Thoracic aorta (tissue), 2 donors: ENCODE measurements at places on chromosomes 5 and 9.

GRCh38 chr9:95083086-95083768 is 234.3 kb downstream of the FANCC start:
- peak overlapping the region; percentile 89 for H3K27ac ChIP-seq
- H3K4me1 ChIP-seq, result peaks cover 100% of the 10 kb centered on the region
- DNase-seq, result no peak

DNA sequence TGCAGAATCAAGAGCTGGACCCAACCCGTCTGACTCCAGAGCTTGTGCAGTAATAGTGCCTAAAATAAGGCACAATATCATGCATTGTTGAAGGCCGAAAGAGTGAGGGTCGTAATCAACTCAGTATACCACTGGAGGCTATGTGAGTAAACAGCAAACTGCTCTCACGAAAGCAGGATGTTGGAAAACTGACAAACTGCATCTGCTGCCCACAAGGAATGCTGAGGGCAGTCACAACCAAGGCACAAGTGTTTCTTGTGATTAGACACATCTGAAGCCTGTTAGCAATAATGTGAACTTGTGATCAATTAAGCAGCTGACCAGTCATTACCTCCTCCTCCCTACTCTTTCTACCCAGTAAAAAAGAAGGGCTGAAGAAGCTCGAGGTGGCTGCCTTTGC is 48.8 kb downstream of the TRPM3 start:
- DNase-seq, result no peak
- H3K4me1 ChIP-seq, result no peaks in the 10 kb centered on the region
- H3K36me3 ChIP-seq, result no peaks in the 10 kb centered on the region

- H3K27me3 ChIP-seq, result no peaks in the 10 kb centered on the region
- H3K4me3 ChIP-seq, result no peak overlapping the region
- peaks cover 32% of the 10 kb centered on the region for H3K4me1 ChIP-seq
- peaks cover 14% of the 10 kb centered on the region for H3K36me3 ChIP-seq
- peak overlapping the region; percentile 23 for H3K27ac ChIP-seq
- no peak for DNase-seq
These were observed 36.2 kb downstream of the IPPK start for GRCh38 chr9:92633614-92634278.

DNA sequence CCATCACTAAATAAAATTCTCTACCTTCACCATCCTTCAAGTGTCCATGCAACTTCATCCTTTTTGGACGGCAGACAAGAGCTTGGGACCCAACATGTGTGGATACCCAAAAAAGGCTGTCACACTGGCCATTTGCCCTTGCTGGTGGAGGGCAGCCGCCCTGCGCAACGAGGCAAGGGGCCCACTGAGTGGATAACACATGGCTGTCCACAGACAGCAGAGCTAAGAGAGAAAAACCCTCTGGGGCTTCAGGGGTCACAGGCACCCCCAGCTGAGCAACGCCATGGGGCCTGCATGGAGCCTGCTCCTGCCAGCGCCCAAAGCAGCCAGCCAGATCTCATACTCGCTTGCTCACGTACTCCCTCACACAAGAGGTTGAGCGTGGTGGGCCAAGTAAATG is 205.9 kb upstream of the NREP start:
- no peaks in the 10 kb centered on the region for H3K27me3 ChIP-seq
- H3K4me3 ChIP-seq, result no peak overlapping the region
- no peak for DNase-seq
- H3K4me1 ChIP-seq, result no peaks in the 10 kb centered on the region
- H3K36me3 ChIP-seq, result no peaks in the 10 kb centered on the region

GRCh38 chr9:124511891-124512805 is 4.9 kb upstream of the NR5A1 start:
- H3K4me3 ChIP-seq, result no peak overlapping the region
- no peaks in the 10 kb centered on the region for H3K36me3 ChIP-seq
- no peak for DNase-seq

DNA sequence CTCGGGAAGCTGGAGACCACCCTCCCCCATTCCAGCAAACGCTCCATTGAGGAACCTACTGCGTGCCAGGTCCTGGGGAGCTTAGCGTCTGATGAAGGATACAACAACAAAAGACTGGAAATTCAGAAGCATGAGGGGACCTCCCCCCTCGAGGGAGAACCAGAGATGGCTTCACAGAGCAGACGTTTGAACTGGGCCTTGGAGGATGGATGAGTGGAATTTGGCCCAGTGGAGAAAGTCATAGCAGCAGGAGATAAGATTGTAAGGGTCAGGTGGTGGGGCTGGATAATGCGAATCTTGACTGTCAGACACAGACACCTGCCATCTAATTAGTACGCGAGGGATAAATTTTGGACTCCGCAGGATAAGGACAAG is 1.2 kb upstream of the SLC25A51 start:
- H3K36me3 ChIP-seq, result no peaks in the 10 kb centered on the region
- H3K4me3 ChIP-seq, result peak overlapping the region; percentile 98
- no peak for DNase-seq

DNA sequence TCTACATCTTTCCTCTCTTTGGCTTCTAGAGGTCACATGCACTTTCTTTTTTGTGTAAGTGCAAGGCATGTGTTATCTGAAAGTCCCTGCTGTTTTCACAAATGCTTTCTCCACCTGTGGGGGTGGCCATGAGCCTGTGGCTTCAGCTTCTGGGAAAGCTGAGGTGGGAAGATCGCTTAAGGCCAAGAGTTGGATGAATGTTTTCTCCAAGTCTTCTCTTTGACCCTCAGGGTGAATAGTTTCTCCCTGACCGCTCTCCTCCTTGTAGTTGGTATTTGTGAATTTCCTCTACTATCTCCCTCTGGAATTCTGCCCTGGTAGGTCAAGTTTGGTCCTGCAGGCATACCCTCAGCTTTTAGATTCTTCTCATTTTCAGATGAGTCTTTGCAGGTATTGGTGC is 74.2 kb downstream of the UGCG start:
- H3K27ac ChIP-seq, result no peak overlapping the region
- H3K27me3 ChIP-seq, result no peaks in the 10 kb centered on the region
- no peaks in the 10 kb centered on the region for H3K4me1 ChIP-seq
- no peaks in the 10 kb centered on the region for H3K36me3 ChIP-seq
- DNase-seq, result no peak
- no peak overlapping the region for H3K4me3 ChIP-seq

- H3K4me1 ChIP-seq, result peaks cover 22% of the 10 kb centered on the region
- no peak overlapping the region for H3K4me3 ChIP-seq
- DNase-seq, result no peak
- H3K27ac ChIP-seq, result peak overlapping the region; percentile 83
- H3K36me3 ChIP-seq, result peaks cover 9% of the 10 kb centered on the region
These were observed 73.8 kb downstream of the RGS3 start for GRCh38 chr9:113537229-113537810.

DNA sequence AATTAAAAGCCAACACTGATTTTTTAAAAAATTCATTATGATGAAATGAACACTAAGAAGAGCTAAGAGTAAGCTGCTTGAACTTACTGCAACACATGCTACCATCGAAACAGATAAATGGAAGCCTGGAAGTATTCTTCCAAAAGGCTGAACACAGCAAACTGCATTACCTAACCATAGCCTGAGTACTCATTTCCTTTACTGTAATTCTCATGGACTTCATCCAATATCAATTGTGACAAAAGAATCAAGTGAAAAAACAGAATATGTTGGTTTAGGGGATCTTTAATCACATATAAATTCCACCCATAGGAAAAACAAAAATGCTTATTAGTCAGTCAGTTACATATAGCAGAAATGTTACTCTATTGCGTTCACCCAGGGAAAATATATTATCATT is 68.5 kb downstream of the DROSHA start:
- H3K27ac ChIP-seq, result no peak overlapping the region
- H3K4me3 ChIP-seq, result no peak overlapping the region
- DNase-seq, result no peak
- H3K4me1 ChIP-seq, result no peaks in the 10 kb centered on the region
- no peaks in the 10 kb centered on the region for H3K27me3 ChIP-seq
- H3K36me3 ChIP-seq, result peaks cover 41% of the 10 kb centered on the region

DNA sequence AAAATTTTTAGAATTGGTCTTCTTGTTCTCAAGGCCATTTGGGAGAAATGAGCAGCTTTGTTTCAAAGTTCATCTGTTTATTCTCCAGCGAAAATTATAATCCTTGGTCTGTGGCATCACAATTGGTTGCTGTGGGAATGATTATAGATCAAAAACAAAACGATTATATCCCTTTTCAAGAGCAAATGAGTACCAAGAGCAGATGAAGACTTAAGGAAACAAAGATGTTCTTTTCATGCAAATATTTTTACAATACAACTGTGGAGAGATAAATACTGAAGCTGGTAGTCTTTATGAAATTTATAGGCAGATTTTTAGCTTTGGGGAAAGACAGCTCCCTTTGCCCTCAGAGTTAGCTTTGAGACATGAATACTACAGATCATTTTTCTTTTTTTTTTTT is 620.8 kb upstream of the DMAC1 start:
- no peak overlapping the region for H3K27ac ChIP-seq
- H3K4me3 ChIP-seq, result no peak overlapping the region
- H3K36me3 ChIP-seq, result no peaks in the 10 kb centered on the region
- no peaks in the 10 kb centered on the region for H3K27me3 ChIP-seq
- no peak for DNase-seq

- no peak overlapping the region for H3K4me3 ChIP-seq
- no peaks in the 10 kb centered on the region for H3K4me1 ChIP-seq
These were observed 148.9 kb upstream of the IRX2 start for GRCh38 chr5:2900360-2900759.

DNA sequence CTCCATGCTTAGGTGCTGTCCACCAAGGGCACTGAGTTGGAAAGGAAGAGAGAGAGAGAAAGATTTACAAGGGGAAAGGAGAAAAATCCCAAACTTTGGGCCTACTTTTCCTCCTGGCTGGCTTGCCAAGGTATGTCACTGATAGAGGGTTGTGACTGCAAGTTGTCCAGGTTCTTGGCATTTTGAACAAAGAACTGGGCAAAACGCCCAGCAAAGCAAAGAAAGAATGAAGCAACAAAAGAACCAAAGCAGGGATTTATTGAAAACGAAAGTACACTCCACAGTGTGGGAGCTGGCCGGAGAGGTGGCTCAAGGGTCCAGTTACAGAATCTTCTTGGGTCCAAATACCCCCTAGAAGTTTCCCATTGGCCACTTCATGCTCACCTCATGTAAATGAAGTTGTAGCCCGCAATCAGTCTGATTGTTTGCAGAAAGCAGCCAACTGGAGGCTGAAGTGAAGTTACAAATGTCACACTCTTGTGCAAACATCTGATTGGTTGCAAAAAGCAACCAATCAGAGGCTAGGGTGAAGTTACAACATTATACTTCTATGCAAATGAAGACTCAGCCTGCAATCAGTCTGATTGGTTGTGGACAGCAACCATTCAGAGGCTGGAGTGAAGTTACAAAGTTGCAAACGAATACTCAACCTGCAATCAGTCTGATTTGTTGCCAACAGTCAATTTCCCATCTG is 263.5 kb downstream of the YTHDC2 start:
- no peak for DNase-seq
- H3K27me3 ChIP-seq, result no peaks in the 10 kb centered on the region
- no peak overlapping the region for H3K4me3 ChIP-seq
- no peaks in the 10 kb centered on the region for H3K36me3 ChIP-seq

DNA sequence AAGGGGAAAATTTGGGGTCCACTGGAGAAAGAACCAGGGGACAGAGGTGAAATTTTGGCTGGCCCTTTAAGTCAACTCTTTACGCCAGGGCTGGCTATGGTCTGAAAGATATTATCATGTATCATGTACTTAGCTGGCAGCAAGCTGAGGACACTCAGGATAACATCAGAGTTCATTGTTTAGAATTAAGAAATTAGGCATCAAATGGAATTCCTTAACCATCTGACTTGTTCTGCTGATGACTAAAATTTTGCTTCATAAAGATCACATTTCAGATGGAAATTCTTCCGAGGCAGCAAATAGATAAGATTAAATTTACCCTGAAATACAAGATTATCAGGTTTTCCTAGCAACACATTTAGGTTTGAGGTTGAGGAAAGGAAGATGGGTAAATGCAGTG is 269.4 kb upstream of the KLF9 start:
- H3K4me1 ChIP-seq, result no peaks in the 10 kb centered on the region
- no peaks in the 10 kb centered on the region for H3K27me3 ChIP-seq
- no peak overlapping the region for H3K27ac ChIP-seq
- DNase-seq, result no peak

DNA sequence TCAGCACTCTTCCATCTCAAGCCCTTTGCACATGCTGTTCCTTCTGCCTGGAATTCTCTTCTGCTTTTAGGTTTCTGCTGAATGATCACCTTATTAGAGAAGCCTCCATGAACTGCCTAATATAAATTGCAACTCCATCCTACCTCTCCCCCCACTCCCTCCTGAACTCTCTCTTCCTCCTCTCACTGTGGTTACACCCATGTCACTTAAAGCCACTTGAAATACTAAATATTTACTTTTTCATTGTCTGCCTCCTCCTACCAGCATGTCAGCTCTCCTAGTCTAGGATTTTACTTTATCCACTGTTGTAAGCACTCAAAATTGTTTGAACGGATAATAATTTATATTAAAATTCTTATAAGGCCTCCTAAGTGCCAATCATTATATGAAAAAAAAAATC is 43.8 kb downstream of the ACTL7B start:
- H3K4me3 ChIP-seq, result no peak overlapping the region
- H3K36me3 ChIP-seq, result no peaks in the 10 kb centered on the region
- no peaks in the 10 kb centered on the region for H3K4me1 ChIP-seq
- DNase-seq, result no peak

- H3K27ac ChIP-seq, result no peak overlapping the region
- no peak overlapping the region for H3K4me3 ChIP-seq
- H3K27me3 ChIP-seq, result no peaks in the 10 kb centered on the region
- peaks cover 3% of the 10 kb centered on the region for H3K4me1 ChIP-seq
- no peaks in the 10 kb centered on the region for H3K36me3 ChIP-seq
These were observed 21.8 kb upstream of the GABRP start for GRCh38 chr5:170761708-170762066.

- H3K4me1 ChIP-seq, result peaks cover 28% of the 10 kb centered on the region
- DNase-seq, result no peak
- H3K27ac ChIP-seq, result peak overlapping the region; percentile 75
- H3K36me3 ChIP-seq, result no peaks in the 10 kb centered on the region
These were observed 18.0 kb downstream of the ATOX1 start for GRCh38 chr5:151740336-151740942.

- no peak overlapping the region for H3K4me3 ChIP-seq
- H3K4me1 ChIP-seq, result no peaks in the 10 kb centered on the region
- no peaks in the 10 kb centered on the region for H3K36me3 ChIP-seq
These were observed 31.3 kb downstream of the ISOC1 start for GRCh38 chr5:129125819-129126218.

- H3K4me3 ChIP-seq, result no peak overlapping the region
- H3K4me1 ChIP-seq, result no peaks in the 10 kb centered on the region
- H3K27me3 ChIP-seq, result no peaks in the 10 kb centered on the region
These were observed 174.4 kb upstream of the RGMB start for GRCh38 chr5:98599016-98599415.

DNA sequence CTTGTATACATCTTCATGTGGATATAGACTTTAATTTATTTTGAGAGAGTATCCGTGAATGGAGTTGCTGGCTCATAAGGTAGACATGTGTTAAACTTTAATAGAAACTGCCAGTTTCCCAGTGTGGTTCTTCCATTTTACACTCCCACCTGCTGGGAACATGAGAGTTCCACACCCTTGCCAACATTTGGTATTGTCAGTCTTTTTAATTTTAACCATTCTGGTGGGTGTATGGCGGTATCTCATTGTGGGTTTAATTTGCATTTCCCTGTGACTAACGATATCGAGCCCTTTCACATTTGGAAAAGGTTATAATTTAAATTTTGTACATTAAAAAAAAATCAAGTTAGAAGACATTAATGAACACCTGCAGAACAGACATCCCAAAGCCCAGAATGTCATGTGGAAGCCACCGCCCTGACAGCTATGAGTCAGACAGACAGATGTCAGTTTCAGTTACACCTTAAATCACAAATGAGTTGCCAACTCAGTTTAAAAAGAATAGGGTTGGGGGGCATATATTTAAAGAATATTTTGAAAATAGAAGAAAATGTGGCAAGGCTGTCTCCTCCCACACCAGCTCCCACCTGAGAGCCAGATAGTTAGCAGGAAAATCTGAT is 36.9 kb downstream of the ANKRD33B start:
- H3K27me3 ChIP-seq, result no peaks in the 10 kb centered on the region
- peak overlapping the region; percentile 89 for H3K27ac ChIP-seq
- H3K36me3 ChIP-seq, result no peaks in the 10 kb centered on the region
- no peak for DNase-seq
